ENCODE measurements at places on chromosomes 16 and 17.

- no peak for DNase-seq
These were observed 277.8 kb upstream of the SOX9 start for GRCh38 chr17:71842986-71843385.

DNA sequence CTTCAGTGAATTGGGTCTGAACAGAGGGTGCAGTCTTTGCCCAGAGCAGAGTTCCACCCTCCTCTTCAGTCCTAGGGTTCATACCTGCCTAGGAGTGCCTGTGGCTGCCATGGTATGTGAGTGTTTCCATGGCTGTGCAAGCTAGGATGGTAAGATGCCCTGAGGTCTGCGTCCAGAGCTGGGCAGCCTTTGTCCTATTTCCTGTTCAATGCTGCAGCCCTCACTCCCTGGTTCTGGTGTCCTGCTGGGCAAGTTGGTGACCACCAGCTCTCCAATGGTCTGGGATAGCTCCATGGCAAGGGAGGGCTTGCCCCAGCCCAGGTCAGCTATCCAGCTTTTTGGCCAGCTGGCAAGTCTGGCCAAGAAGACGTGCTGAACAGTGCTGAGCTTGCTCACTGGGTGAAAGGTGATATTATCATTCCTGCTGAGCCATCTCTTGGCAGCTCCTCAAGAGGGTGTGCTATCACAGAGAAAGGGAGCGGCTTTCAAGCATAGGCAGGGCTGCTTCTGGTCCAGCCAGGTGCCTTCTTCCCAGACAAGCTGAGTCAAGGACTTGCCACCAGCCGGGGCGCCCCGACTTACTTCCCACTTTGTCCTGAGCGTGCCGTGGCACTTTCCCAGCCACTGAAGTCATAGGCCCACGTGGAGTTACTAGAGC, 13.0 kb upstream of the NFATC3 start:
- no peak for DNase-seq

- DNase-seq: no peak
These were observed 14.8 kb downstream of the TMEM94 start for GRCh38 chr17:75471207-75471606.

DNA sequence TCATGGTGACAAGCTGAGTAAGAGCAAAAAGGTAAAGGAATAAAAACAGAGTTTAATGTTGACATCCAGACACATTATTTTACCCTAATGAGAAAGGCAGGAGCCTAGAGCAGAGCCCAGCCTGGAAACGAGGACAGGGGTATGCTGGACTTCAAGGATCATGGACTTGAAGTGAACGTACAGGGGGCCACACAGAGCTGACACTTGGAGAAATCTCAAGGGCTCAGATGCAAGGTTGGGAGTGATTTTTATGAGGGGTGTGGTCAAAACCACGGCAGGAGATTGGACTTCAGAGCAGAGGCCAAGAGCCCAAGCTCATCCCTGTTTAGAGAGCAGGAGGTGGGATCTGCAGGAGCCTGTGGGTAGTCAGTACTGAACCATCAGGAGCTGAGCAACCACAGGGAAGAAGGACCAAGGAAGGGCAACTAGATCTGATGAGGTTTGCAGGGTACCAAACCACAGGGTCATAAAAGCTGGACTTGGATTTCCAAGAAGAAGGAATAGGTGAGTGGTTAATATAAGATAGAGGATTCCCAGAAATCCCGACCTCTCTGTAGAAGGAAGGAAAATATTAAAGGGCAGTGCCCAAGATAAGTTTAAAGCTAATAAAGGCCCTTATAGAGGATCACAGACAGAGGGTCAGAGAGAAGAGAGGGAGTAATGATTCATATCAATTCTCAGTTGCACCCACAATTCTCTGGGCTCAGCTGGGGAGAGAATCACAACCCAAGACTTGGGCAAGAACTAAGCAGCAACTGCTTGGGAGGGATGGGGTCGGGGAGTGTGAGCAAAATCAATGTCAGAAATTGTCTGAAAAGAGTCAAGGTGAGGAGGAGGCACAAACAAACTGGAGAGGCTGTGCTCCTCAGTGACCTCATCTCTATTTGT, 331.7 kb downstream of the SOX9 start:
- peak; percentile 8 for DNase-seq

GRCh38 chr17:47199627-47200324, 9.4 kb upstream of the MYL4 start:
- DNase-seq: no peak

- DNase-seq: no peak
These were observed 298.9 kb upstream of the IRX5 start for GRCh38 chr16:54631782-54632181.
